Renal pelvis (tissue), 12 donors: ENCODE measurements at places on chromosomes 4 and X. TPM values are rescaled to one million over a fixed set of nuclear protein-coding genes. Genes with fewer than 3 reads are reported as not detected.

- no peak for DNase-seq
Observed at GRCh38 chrX:46754586-46755061, 4.3 kb downstream of the SLC9A7 start.

DNA sequence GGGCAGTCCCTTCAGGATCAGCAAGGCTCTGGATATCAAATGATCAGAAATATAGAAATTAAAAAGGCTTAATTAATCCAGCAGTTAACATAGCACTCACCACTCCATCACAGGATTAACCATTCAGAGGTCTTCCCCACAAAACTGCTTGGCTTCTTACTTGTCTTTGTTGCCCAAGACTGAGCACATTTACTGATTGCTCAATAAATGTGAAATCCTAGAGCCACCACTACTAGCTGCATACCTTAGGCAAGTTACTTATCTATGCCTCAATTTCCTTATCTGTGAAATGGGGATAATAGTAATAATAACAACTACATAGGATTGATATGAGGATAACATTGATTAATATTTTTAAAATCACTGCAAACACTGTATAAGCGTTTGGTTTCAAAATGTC, 124.2 kb downstream of the ARHGAP6 start:
- DNase-seq: no peak

DNA sequence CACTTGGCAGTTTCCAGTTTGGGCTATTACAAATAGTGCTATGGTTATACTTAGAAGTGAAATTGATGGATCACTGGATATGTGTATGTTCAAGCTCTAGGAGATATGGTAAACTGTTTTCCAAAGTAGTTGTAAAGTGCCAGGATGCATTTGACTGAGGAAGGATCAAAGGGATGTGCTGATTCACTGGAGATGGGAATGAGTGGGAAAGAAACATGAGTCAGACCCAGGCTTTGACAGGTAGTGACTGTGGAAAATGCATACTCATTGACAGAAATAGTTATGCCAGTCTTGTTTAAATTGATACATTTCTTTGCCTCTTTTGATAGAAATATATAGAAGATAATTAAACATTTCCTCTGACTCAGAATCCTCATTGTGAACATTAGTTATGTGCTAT, 77.9 kb downstream of the CEP135 start:
- DNase-seq: no peak

DNA sequence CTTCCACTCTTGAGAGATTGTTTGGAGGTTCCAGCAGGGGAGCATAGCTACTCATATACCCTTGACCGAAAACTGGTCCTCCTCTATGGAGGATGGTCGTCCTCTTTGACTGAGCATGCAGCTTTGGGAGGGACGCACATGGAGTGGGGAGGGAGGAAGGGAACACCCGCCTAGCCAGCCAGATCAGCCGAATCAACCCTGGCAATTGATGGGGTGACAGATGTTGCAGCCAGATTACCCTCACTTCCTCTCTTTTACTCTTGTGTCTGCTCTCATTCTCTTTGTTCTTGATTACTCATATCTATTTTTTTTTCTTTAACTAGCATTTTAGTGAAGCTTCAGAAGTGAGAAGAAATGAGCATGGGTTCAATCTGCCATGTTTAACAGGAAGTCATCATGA, 19.6 kb downstream of the MGST2 start:
- no peak for DNase-seq

The SMIM31 gene
- 0.14 TPM for polyA plus RNA-seq

The SPANXN4 gene
- polyA plus RNA-seq: not detected

The FSTL5 gene
- polyA plus RNA-seq: 1.9 TPM

DNA sequence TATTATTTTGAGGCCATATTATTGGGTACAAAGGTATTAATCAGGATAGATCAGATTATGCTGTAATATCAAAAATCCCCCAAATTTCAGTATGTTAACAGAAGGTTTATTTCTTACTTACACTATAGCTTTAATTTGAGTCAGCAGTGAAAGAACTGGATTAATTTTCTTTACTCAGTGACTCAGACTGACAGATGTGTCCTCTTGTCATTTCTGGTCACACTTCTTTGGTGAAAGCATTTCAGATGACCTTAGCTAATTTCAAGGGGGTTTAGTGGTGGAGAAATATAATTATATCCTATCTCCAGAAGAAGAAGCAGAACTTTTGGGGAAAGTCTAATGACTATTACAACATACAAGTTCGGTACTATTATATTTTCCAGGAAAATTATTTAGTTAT, 12.4 kb downstream of the DDIT4L start:
- DNase-seq: no peak

- DNase-seq: no peak
Observed at GRCh38 chr4:61805979-61806378, 605.9 kb downstream of the ADGRL3 start.

- no peak for DNase-seq
Observed at GRCh38 chr4:86048426-86048825, 311.4 kb downstream of the MAPK10 start.

The DCAF8L2 gene
- not detected for polyA plus RNA-seq

DNA sequence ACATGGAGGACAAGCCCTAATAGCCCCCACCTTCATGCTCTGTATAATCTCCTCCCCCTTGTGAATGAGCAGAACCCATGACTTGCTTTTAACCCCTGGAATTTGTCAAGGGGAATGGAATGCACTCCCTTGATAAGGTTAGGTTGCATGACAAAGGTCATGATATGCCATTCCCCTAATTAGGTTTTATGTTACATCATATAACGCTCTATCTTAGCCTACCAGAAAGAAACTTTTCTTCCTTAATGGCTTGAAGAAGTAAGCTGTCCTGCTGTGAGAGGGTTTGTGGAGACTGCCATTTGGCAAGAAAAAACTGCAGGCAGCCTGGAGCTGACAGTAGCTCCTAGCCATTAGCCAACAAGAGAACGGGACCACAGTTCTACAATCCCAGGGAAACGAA, 399.8 kb upstream of the MAD2L1 start:
- DNase-seq: peak; percentile 42

DNA sequence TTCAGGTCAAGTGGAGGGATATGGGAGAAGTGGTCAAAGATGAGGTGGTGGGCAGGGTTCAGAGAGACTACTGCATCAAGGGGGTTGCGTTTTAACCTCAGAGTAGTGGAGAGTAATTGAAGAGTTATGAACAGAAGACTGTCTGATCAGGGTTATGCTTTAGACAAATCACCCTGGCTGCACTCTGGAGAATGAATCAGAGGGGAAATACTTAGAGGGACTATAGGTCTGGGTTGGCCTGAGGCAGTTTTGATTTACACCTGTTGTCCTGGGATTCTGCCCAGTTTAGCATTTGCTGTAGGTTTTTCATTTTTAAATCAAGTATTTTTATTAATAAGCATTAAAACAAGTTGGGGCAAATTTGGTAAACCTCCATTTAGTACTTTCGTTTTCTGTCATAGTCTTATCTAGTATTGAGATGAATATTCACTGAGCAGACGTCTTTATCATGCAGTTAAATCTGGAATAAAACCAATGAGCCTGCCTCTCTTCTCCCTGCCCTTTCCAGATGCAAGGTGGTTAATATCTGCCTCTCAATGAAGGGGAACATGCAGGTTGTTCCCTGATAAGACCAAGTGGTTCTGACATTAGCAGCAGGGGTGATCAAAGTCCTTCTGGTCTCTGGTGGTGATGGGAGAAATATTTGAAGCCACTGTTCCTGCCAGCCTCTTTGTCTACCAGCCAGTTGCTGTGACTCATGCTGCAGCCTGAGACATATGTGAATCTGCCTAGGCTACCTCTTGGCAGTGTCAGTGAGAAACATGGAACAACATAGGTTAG, 116.0 kb upstream of the RPS6KA3 start:
- no peak for DNase-seq

- no peak for DNase-seq
Observed at GRCh38 chr4:93066749-93067148, 761.8 kb upstream of the ATOH1 start.

The CSN1S1 gene
- not detected for polyA plus RNA-seq

GRCh38 chr4:89590128-89590527, 246.8 kb downstream of the SNCA start:
- no peak for DNase-seq

The ZNF674 gene
- polyA plus RNA-seq: 7.6 TPM

The FAM47E gene
- polyA plus RNA-seq: 9.3 TPM

The PDGFRA gene
- 140 TPM for polyA plus RNA-seq

DNA sequence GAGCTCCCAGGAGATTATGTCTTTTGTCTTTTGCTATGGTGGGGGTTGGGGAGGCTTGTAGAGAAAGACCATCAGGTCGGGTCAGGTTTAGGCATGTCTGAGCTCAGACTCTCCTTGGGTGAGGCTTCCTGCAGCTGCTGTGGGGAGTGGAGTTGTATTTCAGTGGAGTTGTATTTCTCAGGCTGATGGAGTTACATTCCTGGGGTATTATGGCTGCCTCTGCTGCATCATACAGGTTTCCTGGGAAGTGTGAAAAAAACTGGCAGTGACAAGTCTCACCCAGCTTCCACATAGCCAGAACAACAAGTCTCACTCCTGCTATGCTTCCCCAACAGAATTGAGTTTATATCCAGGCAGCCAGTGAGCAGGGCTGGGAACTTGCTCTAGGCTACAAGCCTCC, 119.3 kb downstream of the VSIG4 start:
- no peak for DNase-seq

The EDNRA gene
- 77.5 TPM for polyA plus RNA-seq

The STAG2 gene
- polyA plus RNA-seq: 104 TPM

DNA sequence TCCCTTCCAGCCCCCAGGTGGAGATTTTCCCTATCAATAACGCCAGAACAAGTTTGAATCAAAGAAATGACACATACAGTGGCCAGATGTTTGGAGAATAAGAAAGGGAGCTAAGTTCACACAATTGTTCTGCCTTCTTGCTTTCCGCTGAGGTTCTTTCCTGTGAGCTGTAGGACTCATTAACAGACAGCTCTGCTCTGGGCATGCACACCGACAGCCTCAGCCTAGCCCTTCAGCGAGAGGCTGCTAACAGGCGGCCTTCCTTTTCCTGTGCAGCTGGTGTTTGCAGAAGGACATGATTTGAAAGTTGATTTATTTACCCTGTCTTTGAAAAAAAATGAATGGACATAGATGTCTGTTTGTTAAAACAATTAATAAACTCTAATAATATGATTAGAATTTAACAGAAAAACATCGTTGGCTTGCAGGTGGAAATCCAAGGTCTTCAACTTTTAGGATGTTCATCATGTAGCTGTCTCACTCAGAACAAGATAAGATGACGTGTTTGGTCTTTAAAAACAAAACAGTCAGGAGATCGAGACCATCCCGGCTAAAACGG, 183.3 kb downstream of the KDR start:
- DNase-seq: no peak

The CHM gene
- polyA plus RNA-seq: 28.1 TPM

GRCh38 chr4:23365871-23366556, 523.8 kb downstream of the PPARGC1A start:
- DNase-seq: no peak

DNA sequence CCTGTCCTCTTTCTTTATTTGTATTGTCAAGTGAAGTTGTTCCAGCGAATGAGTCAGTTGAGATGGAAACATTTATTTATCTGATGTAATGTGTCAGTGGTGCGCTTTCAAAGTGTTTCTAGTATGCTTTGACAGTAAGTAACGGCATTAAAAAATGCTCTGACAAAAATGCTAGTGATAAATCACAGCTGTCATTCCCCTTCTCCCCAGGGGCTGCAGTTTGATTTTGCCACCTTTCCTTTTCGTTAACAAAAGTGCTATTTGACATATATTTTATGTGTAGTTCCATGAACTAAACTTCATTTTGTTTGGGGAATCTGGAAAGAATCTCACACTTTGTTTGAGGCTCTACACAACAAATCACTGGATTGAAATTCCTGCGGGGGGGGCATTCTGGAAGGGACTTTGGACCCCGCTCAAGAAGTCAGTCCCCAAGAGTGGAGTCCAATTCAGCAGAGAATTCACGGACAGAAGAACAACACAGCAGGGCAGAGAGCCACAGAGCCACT, 7.6 kb upstream of the TBC1D19 start:
- peak; percentile 29 for DNase-seq

DNA sequence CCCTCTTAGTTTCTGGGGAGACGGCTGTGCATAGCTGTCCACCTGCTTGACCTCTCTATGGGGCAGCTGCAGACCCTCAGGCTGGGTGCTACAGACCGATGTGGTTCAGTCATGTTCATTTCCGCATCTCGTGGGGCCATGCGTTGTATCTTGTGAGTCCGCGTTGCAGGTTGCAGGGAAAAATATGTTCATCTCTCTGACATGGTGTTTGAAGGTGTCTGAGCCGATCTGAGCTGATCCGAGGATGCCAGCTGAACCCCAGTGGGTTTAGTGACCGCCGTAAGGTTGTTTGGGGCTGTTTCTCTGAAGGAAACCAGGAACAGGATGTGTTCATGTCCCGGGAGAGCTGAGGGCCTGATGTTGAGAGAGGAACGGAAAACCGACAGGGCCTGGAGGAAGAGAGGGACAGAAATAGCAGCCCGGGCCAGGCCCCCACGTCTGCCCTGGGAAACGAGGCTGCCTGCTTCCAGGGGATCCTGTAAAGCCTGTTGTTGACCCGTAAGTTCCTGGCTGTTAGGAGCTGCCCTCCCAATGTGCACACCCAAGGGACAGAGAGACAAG, 9.8 kb upstream of the P2RY8 start:
- DNase-seq: no peak

The GAGE13 gene
- polyA plus RNA-seq: not detected

GRCh38 chr4:157992948-157993839, 179.6 kb downstream of the GASK1B start:
- DNase-seq: no peak

GRCh38 chr4:147831551-147832171, 99.8 kb downstream of the ARHGAP10 start:
- no peak for DNase-seq

The MAGEB18 gene
- polyA plus RNA-seq: not detected

DNA sequence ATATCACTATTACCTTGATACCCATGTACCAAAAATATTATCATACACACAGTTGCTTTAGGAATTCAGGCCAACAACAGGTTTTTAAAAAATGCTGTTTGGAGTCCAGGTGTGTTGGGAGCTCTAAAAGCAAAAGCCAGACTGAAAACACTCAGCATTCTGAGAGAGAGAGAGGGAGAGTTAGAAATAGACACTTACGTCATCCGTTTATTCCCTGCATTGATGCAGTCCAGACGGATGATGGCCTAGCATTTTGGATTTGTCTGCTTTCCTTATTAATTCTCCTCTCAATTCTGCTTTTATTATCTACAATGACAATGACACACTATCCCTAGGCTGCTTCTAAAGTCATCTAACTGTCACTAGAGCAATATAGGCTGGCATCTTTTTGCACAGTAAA, 358.3 kb upstream of the BOD1L1 start:
- DNase-seq: no peak

DNA sequence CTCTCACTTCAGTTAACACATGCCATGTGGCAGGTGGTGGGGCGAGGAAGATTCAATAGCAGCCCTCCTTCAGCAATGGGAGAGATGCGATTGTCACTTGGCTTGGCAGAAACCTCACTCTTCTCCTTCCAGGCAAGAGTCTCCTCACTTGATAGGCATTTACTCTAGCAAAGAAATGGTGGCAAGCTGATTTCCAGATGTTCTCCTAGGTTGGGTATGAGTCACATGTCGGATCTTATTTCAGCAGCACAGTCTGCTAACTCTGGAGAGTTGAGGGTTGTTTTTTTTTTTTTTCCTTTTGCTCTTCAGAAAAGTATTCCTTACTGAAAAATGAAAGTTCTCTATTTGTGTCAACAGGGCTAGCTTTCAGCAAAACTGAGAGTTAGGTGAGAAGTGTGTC, 119.5 kb upstream of the CHRDL1 start:
- DNase-seq: peak; percentile 3

The ACE2 gene
- polyA plus RNA-seq: 58.0 TPM

The MAGEA2 gene
- polyA plus RNA-seq: not detected
